Effector memory CD8-positive, alpha-beta T cell (primary cell): ENCODE measurements at places on chromosomes 7 and 10.

DNA sequence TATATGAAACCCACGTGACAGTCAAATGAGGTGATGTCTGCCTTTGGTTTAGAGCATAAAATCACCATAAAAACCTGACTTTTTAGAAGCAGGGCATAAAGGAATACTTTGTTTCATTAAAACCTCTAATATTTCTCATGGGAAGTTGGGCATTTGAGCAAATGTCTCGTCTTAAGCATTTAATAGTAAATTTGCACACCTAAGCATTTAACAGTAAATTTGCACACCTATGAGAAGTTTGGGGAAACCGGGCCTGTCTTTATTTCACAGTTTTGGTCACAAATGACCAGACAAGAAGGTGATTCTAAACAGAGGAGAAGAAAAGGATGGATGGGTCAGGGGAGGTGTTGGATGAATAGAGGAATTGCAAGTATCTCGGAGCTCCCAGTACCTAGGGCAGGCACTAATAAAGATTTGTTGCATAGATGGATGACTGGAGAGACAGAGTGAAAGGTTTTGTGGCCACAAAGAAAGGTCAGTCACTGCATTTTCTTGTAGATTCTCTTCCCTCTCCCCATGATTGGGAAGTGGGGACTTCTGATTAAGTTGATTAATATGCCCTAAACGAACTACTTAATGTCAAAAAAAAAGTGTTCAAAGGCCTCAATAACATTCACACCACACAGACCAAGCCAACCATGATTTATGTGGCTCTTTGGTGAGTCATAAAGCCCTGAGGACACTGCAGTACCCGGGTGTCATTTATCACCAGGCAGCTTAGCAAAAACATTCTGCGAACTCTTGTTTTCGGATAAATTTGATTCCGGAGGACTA, 158.2 kb downstream of the SPAG6 start:
- no peak for DNase-seq

DNA sequence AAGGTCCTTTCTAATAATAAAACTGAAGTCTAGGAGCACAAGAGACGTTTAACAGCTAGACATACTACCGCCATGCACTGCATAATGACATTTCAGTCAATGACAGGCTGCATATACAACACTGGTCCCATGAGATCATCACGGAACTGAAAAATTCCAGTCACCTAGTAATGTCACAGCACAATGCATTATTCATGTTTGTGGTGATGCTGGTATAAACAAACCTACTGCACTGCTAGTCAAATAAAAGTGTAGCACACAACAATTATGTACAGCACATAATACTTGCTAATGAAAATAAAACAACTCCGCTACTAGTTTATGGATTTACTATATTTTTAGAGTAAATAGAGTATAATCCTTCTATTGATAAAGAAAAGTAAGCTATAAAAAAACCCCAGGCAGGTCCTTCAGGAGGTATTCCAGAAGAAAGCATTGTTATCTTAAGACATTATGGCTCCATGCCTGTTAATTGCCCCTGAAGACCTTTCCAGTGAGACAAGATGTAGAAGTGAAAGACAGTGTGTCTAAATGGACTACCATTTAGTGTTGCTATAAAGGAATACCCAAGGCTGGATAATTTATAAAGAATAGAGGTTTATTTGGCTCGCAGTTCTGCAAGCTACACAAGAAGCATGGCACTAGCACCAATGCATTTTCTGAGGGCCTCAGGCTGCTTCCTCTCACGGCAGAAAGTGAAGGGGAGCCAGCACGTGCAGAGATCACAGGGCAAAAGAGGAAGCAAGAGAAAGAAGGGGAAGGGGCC, 47.1 kb downstream of the HIBADH start:
- no peak for DNase-seq

DNA sequence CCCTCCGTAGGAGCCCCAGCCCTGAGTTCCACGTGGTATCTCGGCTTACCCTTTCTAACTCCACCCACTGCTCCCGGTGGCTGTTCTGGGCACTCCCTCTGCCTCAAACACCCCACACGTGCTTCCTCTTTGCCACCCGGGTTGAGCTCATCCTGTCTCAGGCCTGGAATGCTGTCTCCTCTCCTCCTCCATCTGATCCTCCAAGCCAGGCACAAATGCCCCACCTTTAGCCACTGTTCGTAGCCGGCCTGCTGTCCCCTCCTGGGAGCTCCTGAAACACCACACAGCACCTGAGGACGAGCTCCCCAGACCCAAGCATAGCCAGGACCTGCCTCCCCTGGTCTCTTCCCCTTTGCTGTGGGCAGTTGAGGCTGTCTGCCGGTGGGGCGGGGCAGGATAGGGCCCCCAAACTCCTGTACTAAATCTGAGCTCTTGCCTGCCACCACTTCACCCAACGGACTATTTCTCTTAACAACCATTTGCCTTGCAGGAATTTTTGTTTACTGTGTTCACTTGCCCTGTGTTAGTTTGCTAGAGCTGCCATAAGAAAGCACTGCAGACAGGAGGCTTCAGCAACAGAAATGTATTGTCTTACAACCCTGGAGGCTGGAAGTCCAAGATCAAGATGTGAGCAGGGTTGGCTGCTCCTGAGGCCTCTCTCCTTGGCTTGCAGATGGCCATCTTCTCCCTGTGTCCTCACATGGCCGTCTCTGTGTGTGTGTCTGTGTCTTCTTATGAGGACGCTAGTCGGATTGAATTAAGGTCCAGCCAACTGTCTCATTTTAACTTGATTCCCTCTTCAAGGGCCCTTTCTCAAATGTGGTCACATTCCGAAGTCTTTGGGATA, 58.3 kb upstream of the SHH start:
- no peak for DNase-seq

DNA sequence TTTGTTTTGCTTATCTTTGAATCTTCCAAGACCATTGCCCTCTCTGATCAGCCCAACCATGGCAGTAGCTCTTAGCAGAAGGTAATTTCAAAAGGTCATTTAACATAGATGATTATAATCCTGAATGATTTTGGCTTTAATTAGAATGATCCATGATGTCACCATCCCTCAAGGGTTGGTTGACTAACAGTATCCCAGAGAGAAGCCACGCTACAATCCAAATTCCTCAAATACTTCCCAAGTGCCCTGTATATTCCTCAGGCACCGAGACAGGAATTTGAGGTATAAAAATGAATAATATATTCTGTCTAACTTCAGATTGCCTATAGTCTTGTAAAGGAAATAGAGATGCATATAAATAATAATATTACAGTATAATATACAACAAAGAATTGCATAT, 42.1 kb upstream of the TMEM196 start:
- no peak for DNase-seq

DNA sequence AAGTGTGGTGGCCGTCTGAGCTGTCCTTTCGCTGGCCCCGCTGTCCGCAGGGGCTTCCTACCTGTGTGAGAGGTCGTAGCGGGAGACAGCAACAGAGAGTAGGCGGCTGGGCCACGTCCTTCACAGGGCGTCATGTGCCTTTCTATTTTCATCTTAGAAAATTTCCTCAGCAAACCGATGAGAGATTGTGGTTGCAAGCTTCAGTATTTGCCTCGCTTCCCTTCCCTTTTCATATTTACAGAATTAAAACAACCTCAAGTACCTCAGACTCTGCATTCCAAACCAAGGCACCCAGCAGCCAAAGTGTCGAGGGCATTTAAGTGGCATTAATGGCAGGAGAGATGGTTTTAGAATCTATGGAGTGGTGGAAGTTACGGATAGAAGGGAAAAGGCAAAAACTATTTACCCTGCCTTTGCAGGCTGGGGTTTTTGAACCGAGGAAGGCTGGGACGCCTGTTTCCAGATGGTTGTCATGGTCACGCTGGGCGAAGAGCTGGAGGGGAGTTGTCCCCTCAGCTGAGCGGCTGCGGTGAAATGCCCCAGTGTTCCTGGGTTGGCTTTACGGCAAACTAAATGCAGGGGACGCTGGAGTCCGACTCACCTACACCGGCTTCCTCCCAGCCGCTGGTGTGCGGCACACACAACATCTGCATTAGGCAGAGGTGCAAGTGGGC, 41.9 kb downstream of the WIPI2 start:
- DNase-seq: no peak

DNA sequence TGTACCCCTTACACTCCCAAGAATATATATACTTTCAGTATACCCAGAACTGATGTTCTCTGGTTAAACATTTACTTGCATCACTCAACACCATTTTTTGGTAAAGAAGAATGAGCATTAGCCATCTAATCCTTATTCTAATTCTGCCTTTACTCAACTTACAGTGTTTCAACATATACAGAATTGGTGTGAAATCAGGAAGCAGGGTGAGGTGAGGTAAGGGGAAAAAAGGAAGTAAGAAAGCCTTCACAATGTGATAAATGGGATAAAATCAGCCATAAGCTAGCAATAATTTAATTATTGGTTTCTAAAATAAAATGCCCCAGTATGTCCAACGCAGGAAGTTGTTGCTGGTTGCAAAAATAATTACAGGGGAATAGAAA, 605.4 kb downstream of the KCNMA1 start:
- no peak for DNase-seq

GRCh38 chr10:104254493-104255310, at the start of gene GSTO1:
TSS of gene GSTO1 (plus strand) at chr10:104254892. CDS start at chr10:104254929, 37 bp downstream.
- peak; percentile 21 for DNase-seq

- DNase-seq: no peak
These were observed 22.9 kb downstream of the PON3 start for GRCh38 chr7:95373323-95373722.
